Activated CD8-positive, alpha-beta memory T cell treated with anti-CD3 and anti-CD28 coated beads for 1 hour (primary cell): ENCODE measurements at places on chromosomes 12 and 14.

DNA sequence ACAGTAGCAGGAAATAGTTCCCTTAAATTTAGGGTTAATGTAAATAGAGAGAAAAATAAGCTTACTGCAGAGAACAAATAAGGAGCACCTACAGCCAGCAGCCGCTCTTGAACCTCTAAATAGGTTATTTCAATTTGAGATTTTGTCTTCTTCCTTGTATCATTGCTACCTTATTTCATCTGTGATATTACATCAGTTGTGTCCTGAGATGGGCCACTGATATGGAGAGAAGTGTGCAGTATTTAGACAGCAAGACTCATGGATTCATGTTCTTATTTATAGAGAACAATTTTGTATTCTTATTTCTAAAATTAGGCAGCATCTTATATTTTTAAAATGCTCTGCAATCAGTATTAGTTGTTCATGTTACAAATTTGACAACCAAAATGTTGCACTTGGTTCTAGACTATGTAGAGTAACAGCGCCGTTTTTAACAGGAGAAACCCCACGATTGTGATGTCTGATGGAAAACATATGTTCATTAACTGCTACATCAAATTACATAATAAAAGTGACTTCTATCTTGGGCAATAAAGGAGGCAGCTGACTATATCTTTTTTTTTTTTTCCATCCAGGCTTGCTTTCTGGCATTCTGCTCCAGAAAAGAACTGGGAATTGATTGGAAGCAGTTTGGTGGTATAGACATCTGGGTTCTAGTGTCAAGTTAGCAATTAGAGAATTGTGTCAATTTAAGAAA, 117.9 kb downstream of the CAND1 start:
- DNase-seq, result no peak

DNA sequence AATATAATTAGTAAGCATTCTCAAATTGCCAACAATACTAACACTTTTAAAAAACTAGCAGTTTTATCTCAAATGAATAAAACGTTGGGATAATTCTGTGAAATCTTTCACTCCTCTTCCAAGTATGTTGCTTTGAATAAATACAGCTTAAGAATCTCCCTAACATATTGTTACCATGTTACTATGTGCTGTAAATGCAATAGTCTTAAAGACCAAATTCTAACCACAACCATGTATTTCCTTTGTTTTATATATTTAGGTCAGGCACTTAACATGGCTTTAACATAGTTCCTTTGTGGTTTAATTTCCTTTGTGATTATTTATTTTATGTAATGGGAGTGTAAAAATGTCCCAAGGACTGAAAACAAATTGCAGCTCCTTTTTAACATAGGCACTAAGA, 33.9 kb upstream of the CCDC91 start:
- no peak for DNase-seq

DNA sequence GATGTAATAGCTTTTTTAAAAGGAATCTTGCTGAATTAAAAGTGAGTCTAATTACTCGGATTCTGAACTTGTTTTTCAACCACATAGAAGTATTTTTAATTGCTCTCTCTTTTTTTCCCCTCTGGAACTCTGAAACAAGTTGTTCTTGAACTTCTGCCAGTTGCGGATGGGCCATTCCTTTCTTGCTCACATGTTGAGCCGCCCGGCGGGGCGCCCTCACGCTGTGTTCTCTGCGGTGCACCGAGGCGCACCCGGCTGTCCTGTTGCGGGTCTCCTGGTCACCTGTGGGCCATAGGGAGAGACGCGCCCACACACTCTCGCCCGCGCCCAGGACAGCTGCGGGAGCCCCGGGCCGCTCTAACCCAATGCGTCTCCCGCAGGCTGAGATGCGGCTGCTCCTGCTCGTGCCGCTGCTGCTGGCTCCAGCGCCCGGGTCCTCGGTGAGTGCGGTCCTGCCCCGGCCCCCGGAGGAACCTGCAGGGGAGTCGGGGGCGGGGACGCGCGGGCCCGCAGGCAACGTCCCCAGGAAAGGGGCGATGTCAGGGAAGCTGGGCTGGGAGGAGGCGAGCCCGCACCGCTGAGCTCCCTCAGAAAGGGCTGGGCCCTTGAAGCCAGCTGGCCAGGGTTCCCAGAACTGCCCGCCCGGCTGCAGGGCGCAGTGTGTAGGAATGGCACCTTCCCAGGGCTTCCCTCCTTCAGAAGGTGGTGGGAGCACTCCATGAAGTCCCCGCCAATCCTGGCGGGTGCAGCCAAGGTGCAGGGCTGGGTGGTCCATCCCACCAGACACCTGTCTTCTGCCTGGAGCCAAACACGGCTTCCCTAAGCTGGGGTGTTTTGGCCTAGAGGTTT, 2.3 kb downstream of the PAPLN start:
- no peak for DNase-seq

DNA sequence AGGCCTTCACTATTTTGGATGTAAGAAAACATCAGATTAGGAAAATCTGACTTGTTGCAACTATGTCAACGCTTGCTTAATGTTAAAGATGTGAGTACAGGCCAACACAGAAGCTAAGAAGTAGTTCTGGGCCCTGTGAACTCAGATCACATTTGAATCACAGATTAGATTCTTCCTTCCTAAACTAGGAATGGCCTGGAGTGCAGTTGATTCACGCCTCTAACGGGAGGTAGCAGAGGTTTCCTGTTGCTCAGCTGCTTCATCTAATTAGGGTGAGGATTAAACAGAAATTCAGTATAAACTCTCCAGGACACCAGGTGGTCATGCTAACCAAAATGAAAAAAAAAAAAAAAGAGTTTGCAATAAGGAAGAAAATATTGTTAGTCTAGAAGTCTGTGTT, 314.3 kb downstream of the TRHDE start:
- no peak for DNase-seq

GRCh38 chr12:51533799-51534198, 57.2 kb upstream of the SCN8A start:
- no peak for DNase-seq

DNA sequence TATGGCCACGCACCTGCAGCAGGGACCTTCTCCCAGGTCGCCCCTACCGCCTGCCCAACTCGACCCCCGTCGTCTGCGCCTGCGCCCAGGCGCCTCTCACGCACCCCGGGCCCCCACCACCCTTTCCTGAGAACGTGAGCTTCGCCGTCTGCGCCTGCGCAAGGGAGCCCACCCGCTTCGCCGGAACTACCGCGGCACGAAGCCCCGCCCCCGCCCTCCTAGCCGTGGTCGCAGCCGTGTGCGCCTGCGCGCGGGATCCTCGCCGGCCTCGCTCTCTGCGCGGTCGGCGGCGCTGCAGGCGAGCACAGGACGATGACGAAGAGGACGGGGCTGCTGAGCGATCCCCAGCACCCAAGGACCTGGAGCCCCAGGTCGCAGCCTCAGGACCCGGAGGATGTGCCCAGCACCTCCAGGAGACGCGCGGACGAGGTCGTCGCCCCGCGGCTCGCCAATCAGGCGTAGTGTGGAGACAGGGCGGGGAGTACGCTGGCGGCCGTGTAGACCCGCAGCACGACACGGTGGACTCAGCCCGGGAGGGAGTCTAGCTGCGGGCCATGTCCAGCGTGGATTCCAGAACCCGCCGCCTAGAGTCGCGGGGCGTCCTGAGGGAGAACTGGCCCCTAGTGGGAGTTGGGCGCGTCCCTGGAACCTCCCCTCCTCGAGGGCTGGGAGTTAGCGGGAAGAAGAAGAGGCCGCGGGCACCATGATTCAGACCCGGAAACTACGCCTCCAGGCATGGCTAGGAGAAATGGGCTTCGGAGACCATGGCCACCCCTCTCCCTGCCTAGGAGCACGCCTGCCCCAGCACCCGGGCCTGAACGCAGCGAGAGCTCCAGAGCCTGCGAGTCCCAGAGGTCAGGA, 1120.8 kb upstream of the TMEM132C start:
- DNase-seq, result peak; percentile 57

- no peak for DNase-seq
Measured at GRCh38 chr14:54366736-54367735, 29.8 kb upstream of the CDKN3 start.

- no peak for DNase-seq
Measured at GRCh38 chr12:92047393-92047826, 98.2 kb downstream of the BTG1 start.

- no peak for DNase-seq
Measured at GRCh38 chr12:99099786-99100185, 454.7 kb downstream of the APAF1 start.

GRCh38 chr12:92094751-92095161, 50.9 kb downstream of the BTG1 start:
- no peak for DNase-seq

DNA sequence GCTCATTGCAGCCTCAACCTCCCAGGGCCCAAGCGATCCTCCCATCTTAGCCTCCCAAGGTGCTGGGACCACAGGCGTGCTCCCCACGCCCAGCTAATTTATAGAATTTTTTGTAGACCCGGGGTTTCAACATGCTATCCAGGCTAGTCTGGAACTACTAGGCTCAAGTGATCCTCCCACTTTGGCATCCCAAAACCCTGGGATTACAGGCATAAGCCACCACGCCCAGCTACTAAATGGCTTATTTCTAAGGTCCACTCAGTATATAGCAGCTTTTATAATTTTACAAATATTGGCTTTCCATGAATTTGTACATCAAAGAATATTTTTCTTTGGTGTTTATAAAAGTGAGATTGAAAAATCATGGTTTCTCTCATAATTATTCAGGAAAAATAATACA, 167.8 kb downstream of the TTC7B start:
- no peak for DNase-seq

- no peak for DNase-seq
Measured at GRCh38 chr12:2683283-2684025, 111.3 kb upstream of the FKBP4 start.

- DNase-seq, result no peak
Measured at GRCh38 chr12:73225941-73226340, 953.8 kb downstream of the TRHDE start.

- no peak for DNase-seq
Measured at GRCh38 chr12:52655251-52655650, 3.2 kb upstream of the KRT2 start.

DNA sequence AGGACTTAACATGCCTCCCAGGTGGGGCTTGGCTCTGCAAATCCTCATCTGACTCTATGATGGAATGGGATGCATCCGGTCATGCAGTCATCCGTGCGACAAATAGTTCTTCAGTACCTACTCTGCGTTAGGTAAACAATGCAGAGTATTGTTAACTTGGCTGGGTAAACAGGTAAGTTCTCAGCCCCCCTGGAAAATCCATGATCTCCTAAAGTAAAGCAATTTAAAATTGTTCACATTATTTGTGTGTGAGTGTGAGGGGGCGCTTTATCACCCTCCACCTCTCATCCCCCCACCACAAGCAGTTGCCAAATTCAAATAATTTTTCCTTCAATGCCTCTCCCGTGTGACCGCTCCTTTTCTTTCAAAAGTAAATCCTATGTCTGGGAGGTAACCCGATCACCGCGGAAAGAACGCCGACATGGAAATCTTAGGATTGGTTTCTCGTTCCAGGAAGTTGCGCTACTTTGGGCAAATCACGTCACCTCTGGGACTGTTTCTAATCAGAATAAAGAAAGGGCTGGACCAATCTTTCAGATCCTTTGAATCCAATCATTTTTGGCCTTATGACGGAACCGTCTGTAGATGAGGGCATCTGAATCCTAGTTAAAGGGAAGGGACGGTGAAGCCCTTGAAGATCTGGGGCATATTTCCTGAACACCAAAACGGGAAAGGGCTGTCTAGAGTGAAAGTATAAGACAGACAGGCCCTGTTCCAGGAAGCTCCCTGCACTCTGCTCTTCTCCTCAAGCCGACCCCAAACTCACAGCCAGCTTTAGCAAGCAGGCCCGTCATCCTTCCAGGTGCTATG, 44.0 kb upstream of the SINHCAF start:
- no peak for DNase-seq

DNA sequence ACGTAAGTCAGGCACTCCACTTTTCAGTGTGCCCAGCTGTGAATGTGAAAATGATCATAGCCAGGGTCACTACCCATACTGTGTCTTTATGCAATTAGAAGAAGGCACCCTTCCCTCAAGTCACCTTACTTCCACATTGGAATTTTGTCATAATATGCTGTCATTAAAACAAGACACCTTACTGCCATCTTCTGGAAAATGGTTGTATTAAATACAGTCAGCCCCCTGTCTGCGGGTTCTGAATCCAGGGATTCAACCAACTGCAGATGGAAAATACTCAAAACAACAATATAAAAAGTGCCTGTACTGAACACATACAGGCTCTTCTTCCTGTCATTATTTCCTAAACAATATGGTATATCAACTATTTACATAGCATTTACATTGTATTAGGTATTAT, 70.2 kb upstream of the TBX5 start:
- no peak for DNase-seq

GRCh38 chr12:116594325-116595038, 35.3 kb downstream of the MAP1LC3B2 start:
- no peak for DNase-seq

GRCh38 chr14:47438650-47439140, 236.7 kb downstream of the MDGA2 start:
- DNase-seq, result no peak

GRCh38 chr14:64628940-64629408, 75.2 kb upstream of the PLEKHG3 start:
- no peak for DNase-seq

DNA sequence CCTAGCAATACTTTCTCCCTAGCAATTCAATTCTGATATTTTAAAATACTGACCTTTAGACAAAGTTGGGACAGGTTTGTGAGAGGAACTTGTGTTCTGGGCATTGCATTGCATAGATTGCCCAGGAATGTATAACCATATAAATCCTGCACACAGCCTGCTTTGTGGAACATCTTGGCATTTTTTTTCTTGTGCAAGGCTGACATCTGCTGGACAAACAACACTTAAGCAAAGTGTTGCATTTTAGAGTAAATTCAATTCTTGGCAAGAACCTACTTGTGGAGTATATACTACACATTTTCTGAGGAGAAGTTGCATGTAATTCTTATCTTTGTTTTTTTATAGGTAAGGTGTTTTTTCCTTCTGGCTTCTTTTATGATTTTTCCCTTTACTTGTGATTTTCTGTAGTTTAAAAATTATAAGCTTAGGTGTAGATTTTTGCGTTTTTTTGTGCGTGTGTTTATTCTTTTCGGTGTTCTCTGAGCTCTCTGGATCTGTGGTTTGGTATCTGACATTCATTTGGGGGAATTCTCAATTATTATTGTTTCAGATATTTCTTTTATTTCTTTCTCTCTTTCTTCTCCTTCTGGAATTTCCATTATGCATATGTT, 26.4 kb downstream of the TESPA1 start:
- no peak for DNase-seq

- DNase-seq, result no peak
Measured at GRCh38 chr12:94650143-94651056, at the start of gene TMCC3. TMCC3 (minus strand) TSS chr12:94650557; CDS start chr12:94650430, 127 bp downstream.

GRCh38 chr12:78156751-78157150, 326.1 kb downstream of the NAV3 start:
- no peak for DNase-seq
